COLO829 (cell line): ENCODE measurements at places on chromosomes 3 and 15.

DNA sequence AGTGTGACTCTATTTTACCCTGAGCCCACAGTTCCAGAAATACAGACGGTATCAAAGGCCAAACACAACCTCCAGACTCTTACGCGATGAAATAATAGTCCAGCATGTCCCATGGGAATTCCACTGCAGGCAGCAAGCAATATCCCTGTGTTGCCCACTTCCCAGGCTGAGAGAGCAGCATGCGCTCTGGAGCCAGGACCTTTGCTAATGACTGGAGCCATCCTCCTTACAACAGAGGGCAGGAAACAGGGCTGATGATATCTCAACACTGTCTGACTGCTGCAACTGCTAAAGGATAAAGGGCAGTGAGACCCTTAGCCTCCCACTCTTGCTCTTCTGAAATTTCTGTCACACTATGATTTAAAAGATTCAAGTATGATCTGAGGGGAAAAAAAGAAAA is 34.8 kb downstream of the MCF2L2 start:
- DNase-seq: no peak

- DNase-seq: peak; percentile 22
Measured at GRCh38 chr3:153162513-153163392, 727 bp downstream of the RAP2B start.

- DNase-seq: no peak
Measured at GRCh38 chr3:64551697-64552096, 136.1 kb downstream of the ADAMTS9 start.

DNA sequence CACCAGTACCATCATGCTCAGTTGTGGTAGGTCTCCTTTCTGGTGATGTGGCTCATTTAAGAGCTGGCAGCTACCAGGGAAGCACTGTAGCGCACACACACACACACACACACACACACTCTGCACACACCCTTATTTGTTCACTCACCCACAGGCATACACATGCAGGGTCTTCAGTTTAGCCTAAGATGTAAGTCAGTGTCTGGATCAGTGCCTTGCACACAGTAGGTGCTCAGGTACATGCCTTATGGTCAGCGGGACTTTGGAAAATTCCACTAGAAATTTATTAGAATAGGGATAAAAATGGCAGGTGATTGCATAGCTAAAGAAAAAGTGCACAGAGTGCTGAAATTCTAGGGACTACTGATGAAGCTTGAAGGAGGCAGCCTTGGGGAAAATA is 23.6 kb downstream of the XYLB start:
- no peak for DNase-seq

DNA sequence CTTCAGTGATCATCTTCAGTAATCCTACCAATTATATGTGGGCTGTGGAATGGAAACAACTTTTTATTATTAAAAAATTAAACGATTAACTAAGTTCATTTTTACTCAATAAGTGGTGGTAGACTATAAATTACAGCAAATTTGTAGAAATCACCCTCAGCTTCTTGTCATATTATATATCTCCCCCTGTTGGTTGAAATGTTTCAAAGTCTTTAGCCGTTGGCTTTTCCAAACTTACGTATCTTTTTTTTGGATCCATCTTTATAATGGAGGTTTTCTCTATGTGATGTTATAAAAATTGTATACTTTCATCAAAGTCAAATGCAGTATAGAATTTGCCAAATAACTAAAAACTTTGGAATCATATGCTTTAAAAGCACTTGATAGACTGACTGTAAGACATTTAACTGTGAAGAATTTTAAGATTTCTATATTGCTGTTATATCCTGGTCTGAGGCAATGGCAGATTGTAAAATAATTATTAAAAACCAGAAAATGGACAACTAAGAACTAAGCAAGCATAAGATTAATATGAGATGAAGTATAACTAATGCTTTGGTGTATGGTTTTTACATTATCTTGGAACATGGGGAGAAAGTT is 44.7 kb downstream of the ATP11B start:
- peak; percentile 7 for DNase-seq

- DNase-seq: no peak
Measured at GRCh38 chr3:170889630-170890029, 18.8 kb downstream of the EIF5A2 start.

DNA sequence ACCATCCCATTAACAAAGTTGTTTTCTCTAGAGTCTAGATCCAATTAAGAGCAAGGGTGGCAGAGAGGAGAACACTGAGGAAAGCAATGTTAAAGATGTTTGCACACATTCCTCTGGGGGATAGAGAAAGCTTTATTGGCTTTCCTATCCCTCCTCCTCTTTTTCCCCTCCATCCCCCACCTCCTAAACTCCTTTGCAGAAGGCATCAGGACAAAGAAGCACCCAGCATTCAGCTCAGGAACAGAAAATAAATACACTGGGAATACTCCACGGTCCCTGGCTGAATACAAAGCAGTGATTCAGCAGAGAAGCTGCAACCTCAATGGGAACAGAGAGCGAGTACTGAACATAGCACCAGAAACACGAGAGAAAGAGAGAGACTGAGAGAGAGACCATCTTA is 21.9 kb downstream of the LSAMP start:
- DNase-seq: peak; percentile 66

DNA sequence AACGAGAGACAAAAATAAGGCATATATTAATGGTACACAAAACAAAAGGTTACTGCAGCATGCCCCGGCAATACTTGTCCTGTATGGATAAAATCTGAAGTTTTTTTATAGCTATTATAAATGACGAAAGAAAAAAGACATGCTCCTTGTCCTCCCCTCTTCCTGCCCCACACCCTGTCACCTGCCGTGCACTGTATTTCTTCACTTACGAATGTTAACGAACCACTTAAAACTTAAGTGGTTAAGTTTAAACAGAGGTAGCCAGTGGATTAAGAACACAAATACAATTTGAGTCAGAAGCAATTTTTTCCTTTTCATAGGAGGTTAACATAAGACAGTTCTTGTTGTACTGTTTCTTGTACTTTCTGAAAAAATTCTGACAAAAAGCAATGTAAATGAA is 799.1 kb upstream of the NECTIN3 start:
- DNase-seq: no peak

DNA sequence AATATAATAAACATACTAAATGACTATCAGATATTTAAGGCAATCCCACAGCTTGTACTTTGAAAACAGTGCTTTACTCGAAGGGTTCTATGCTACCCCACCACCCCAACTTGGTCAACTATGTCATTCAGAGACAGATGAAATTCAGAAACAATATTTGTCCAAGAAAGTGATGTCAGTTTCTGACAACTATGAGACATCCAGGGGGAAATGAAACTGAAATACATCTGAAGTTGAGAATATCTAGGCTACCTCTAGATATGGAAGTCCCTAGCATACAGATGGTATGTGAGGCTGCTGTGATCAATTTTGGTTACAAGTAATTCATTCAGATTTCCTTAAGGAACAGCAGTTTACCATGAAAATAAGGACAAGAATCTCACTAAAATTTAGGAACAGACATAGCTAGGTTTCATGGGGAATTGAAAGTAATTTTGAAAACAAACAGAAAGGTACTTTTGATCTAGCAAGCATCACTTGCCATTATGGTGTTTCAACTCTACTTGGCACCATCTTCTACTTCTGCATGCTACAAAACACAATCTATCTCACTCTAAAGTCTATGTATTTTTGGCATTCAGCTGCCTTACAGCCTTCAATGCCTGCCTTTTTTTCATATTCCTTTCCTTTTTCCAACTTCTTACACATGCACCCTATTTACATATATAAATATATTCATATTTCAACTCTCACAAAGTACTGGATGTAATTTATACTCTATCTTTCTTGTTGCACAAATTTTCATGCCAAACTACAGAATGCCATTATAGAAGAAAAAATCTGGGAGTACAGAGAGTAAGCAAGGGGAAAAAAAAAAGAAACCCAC is 21.7 kb downstream of the ATG3 start:
- DNase-seq: no peak

- DNase-seq: no peak
Measured at GRCh38 chr3:31777887-31778286, 203.2 kb downstream of the OSBPL10 start.

DNA sequence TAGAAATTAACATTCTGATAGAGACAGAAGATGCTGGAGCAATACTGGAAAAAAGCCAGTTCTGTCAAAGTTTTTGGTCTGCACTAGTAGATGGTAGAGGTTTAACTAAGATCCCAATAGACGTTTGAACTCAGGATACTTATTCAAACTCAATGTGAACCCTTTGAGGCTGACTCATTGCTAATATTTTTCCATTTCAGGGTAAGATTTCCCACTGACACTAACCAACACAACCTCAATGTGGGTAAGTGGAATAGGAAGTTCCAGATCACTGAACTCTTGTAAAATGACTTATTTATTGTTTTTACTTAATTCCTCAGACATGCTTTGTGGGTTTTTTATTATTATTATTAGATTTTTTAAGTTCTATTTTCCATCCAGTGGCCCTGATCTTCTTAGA is 1024.8 kb downstream of the EPHA3 start:
- DNase-seq: no peak
